GM12892 (cell line): ENCODE measurements at places on chromosomes 13 and 19.
A peak's percentile ranks its signal among the peaks of the same experiment; 100 is the strongest.

DNA sequence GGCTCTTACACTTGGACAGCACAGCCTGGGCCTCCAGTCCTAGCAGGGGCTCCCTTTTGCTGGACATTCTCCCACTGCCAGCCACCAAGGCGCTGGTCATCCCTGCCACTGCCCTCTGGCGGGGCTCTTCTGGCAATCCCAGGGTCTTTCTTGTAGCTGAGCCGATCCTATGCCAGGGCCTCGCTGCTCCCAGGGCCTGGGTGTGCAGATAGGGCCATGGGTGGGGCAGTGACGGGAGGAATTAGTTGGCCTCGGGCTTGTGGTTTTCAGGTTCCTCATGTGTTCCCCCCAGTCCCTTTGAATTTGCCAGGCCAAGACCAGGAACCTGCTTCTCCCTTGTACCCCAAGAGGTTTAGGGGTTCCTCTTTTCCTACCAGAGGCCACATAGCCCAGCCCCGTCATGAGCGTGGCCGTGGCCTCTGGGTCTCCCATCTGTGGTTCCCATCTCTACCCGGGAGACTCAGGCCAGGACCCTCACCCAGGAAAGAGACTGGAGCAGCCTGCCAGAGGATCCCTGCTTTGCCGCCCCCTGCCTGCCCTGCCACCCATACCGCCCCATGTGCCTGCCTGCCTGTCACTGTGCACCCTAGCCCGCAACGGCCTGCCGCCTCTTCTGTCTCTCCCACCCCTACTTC lies 26.2 kb downstream of the TMED1 start:
- DNase-seq, result no peak

DNA sequence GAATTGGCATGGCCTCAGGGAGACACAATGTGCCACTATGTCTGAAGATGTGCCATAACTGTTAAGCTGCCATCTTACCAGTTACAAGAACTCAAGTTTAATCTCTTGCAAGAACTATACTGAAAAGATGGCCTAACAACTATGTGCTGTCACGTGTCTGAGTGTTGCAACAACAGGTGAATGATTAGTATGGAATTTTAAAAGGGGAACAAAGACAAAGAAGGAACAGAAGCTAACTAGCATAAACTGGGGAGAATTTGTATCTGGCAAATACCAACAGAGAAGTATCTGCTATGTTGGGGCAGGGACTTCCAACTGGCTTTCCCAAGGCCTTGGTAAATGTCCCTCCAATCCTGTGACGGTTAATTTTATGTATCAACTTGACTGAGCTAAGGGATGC lies 11.5 kb upstream of the ACOD1 start:
- DNase-seq, result no peak

DNA sequence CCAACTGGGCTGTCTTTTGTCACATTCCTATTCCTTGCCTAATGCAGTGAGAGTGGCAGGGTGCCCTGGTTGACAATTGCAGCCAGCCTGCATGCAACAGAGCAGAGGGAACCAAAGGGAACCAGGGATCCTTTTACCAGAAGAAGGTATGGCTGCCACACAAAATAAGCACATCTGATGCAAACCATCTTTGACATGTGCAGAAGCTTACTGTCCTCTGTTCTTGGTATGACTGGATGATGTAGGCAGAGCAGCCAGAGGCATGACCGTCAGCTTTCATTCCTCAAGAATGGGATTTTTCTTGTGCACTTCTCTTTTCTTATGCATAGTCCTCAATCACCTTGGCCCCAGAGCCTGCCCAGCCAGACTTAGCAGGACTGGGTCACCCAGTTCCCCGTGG lies 116.1 kb downstream of the UQCRFS1 start:
- DNase-seq, result no peak

GRCh38 chr19:47446534-47447469 lies 24.9 kb downstream of the SLC8A2 start:
- DNase-seq, result no peak

DNA sequence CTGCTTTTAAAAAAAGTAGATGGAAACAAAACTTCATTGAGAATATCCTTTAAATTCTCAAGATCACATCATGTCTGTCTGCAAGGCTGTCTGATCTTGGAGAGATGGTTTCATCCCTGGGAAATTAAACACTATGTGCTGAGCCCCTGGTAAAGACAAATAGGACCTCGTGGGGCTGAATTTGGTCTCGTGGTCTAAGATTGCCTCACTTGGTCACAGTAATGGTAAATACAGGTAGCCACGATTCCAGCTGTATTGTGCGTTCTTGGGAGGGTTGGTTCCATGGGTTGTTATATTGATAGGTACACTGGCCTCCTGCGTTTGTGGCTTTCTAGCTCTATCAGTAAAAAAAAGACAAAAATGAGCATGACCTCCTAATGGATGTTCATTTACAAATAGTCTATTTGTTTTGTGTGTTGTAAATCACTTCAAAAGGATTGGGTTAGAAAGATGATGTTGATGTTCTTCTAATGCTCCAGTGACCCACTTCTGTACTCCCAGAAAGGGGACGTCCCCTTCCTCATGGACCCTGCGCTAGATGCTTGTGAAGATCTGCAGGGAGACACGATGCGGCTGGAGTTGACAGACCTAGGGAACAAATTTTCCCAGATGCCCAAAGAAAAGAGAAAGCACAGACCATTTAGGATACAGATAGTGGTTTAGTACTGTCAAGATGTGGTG lies 1.8 kb downstream of the CEBPG start:
- DNase-seq, result no peak

DNA sequence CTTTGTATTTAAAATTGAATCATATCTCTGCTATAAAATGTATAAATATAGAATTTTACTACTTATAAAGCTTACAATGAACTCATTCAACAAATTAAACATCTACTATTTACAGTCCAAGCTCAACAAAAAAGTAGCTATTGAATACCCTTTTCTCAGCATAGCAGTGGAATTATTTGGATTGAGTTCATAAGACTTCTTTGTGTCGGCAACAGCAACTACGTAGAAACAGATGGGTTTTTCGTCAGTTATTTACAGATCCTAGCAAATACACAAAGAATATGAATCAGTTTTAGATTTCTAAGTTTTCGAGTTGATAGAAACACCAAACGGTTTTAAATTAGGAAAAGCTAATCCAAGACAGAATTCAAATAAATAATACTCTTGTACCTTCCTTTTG lies 10.4 kb upstream of the NEK3 start:
- no peak for DNase-seq

DNA sequence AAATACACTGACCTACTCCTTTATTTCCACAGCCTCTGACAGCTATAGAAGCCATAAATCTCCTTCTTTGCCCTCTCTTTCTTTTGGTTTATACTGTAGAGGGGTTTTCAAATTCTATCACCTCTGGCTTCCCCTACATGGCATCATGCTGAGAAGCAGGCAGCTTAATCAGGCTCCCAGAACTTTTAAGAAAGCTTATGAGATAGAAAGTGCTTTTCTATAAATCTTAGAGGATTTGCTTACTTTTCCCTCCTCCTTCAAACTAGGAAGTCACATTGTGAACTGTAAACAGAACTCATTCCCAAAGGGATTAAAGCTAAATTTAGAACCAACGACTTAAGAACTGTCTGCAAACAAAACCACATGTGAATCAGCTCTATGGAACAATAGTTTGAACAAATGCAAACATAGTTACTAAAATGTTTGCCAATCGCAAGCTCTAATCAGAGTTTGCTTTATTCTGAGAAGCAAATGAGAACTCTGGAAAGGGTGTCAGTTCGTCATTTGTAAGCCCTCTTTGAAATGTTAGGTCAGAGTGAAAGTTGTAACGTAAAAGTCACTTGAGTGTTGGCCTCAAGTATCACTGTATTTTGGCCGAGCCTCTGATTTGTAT lies 344.1 kb downstream of the RFC3 start:
- no peak for DNase-seq

DNA sequence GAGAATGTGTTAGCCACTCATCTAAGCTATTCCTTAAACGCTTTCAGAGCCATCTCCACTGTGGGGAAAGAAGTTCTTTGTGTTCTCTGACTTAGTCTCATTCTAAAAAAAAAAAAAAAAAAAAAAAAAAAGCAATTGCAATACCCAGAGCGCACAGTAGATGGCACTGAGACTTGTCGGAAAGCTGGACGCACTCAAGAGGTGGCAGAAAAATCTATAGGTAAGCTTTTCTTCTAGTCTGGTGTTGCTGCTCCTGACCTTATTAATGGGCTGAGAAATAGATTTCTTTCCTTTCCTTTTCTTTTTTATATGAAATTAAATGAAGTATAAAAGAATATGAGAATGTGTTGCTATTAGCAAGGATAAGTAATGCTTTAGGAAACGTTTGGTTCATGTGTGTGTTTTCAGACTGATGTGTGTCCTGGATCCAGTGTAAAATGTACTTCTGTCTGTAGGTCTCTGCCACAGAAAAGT lies 4.7 kb upstream of the GJB2 start:
- no peak for DNase-seq

GRCh38 chr19:19062454-19063182 lies 1.2 kb upstream of the SLC25A42 start:
- DNase-seq, result no peak

GRCh38 chr13:52950436-52950956 lies 78.1 kb upstream of the OLFM4 start:
- no peak for DNase-seq

- no peak for DNase-seq
Observed at GRCh38 chr19:40322271-40322610, 26.0 kb downstream of the C19orf47 start.

GRCh38 chr13:35131471-35131870 lies 189.4 kb downstream of the NBEA start:
- DNase-seq, result no peak

GRCh38 chr19:3027981-3028304 lies 1.1 kb downstream of the TLE2 start:
- no peak for DNase-seq

GRCh38 chr13:50461189-50461588 lies 382.3 kb downstream of the DLEU7 start:
- DNase-seq, result no peak

DNA sequence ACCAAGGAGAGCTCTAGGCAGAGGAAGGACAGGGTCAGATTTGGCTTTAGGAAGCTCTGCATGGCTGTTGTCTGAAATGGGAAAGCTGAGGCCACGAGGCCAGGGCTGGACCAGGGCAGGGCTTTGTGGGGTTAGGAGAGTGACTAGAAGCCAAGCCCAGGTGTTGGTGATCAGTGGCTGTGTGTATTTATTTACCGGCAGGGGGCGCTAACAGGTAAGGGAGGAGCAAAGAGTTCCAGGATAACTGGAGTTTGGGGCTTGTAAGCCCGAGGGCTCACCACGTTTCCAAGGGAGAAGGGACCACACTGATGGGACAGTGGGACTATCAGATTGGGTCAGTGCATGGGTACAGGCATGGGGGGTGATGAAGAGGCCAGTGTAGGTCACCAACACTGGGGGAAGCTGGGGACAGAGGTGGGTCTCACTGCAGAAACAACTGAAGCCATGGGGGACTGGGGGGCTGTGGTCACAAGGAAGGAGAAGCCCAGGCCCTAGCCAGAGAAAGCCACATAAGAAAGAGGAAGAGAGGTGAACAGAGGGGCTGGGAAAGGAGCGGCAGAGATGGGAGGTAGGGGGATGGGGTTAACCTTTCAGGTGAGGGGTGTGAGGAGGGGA lies 3.9 kb downstream of the TMEM147 start:
- peak; percentile 73 for DNase-seq

GRCh38 chr19:11108746-11109145 lies 19.5 kb downstream of the LDLR start:
- DNase-seq, result no peak

- DNase-seq, result no peak
Observed at GRCh38 chr13:53285896-53286430, 257.4 kb downstream of the OLFM4 start.

- DNase-seq, result no peak
Observed at GRCh38 chr19:50261446-50261970, 58.1 kb downstream of the MYH14 start.

DNA sequence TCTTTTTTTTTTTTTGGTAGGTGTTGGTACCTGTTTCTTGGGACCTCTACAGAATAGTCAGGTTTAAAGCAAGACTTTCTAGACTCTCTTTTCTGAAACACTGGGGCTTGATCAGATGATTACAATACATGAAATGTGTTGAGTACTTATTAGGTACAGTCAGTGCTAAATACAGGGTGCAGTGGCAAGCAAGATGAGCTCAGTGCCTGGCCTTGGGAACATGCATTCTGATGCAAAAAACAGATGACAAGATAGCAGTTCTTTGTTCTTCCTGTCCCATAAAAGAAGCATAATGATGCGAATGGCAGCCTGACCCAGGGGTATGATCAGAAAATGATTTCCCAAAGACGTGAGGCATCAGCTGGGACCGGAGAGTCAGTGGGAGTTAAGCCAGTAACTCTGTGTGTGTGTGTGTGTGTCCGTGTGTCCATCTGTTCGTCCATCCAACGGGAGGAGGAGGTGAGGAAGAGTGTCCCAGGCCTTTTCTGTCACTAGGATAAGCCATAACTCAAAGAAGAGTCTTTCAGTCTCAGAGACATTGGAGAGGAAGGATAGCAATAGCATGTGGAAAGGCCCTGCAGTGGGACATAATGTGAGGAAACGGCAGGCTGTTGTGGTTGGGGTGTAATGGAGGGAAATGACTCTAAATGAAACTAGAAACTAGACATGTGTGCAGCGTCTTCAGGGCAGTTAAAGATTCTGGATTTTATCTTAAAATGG lies 32.2 kb downstream of the SLAIN1 start:
- DNase-seq, result peak; percentile 2

- no peak for DNase-seq
Observed at GRCh38 chr13:90448466-90449037, 898.9 kb upstream of the MIR17HG start.

- no peak for DNase-seq
Observed at GRCh38 chr13:20546556-20546955, 20.4 kb upstream of the IFT88 start.

DNA sequence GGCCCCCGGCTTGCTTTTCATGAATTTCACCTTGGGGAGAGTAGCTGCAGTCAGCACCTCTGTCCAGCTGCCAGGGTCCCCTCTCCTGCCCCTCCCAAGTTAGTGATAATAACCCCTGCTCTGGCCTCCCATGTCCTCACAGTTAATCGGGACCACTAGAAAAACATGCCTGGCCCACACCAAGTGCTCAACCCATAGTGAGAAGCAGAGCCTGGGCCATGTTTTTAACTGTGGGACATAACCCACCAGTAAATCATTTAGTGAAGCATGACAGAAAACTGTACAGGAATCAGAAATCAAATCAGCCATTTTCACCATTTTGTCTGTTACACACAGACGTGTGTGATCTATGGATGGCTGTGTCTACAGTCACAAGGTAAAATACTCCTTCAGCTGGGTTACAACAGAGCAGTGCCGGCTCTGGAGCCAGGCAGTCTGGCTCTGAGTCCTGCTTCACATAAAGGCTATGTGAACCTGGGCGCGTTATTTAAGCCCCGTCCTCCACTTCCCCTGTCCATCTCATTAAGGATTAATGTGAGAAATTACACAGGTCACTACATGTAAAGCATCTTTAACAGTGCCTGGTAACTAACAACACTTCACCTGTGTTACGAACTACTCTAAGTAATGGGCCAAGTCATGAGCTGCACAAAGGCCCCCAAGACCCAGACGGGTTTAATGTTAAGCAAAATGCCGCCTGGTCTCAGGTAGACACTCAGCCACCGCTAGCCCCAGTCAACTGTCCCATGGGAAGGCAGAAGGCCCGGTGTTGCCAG lies 7.6 kb upstream of the ECH1 start:
- no peak for DNase-seq
